ENCODE measurements at places on chromosomes 13 and 19.

DNA sequence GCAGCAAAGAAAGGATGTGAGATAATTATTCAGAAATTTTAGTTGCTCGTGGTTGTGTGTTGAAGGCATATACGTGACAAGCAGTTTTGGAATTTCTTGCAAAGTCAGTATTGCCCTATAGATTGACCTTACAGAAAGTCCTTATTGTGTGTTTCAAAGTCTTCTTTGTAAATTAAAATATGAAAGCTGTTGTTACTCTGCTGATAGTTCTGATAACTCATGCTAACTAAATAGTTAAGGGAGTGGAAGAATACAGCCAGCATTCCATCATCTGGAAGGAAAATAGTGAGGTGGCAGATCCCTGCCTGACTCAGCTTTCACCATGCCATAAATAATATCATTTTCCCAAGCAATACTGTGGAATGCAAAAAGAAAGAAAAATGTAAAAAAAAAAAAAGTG is 27.2 kb downstream of the WASF3 start:
- DNase-seq = no peak

- no peak for DNase-seq
Observed at GRCh38 chr13:25902891-25903341, 148.9 kb downstream of the SHISA2 start.

- no peak for DNase-seq
Observed at GRCh38 chr19:57559008-57559403, 657 bp downstream of the ZNF550 start.

- no peak for DNase-seq
Observed at GRCh38 chr13:109483284-109483683, 303.1 kb downstream of the IRS2 start.

- DNase-seq = no peak
Observed at GRCh38 chr13:109945206-109945960, 159.0 kb upstream of the IRS2 start.

GRCh38 chr19:1396768-1397679 is 4.3 kb downstream of the GAMT start:
- DNase-seq = no peak

GRCh38 chr19:3431760-3432397 is 48.4 kb downstream of the SMIM24 start:
- no peak for DNase-seq

GRCh38 chr13:45446181-45446580 is 18.6 kb upstream of the COG3 start:
- DNase-seq = no peak

GRCh38 chr19:21084343-21084742 is 2.3 kb downstream of the ZNF714 start:
- DNase-seq = no peak

- no peak for DNase-seq
Observed at GRCh38 chr19:1837625-1838105, 10.6 kb downstream of the REXO1 start.

DNA sequence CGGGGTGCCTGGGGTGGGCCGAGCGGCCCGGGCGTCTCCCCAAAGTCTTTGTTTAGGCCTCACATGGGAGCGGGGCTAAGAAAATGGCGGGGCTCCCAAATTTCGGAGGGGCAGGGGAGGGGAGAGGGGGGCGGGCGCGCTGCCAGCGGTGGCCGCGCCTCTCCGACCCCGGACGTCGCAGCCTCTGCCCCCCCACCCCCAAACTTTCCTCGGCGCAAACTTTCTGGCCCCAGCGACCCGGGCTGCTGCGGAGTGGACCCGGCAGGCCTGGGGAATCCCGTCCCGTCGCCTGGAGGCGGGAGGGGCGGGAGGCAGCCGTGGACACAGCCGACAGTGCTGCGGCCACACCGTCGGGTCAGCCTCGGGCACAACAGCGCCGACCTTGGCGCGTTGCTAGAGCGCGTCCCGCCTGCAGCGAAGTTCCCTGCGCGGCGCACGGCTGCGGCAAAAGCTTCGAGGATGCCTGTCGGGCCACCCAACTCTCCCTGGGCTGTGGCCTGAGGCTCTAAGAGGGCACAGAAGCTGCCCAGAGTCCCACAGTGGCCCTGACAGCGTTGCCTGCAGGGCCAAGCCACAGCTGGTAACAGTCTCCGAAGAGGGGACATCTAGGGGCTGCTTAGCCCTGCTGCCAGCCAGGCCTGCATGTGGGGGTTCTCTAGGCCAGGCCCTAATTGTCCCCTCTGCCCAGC is 1.3 kb downstream of the NFIX start:
- no peak for DNase-seq

DNA sequence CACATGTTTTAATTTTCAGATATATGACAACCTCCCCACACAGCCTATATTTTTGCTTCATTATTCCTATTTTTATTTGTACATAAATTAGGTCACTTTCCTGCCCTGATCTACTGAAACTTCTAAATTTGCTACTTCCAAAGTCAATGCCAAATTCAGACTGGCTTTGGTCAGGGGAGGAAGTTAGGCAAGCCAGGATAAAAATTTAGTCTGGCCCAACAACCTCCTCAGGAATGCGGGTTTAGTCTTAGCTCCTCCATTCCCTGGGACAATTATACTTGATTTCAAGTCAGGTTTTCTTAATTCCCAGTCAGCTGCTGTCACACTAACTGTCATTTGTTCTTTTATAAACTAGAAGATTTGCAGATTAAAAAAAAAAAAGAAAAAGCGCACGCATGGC is 84.3 kb downstream of the TM9SF2 start:
- DNase-seq = no peak

DNA sequence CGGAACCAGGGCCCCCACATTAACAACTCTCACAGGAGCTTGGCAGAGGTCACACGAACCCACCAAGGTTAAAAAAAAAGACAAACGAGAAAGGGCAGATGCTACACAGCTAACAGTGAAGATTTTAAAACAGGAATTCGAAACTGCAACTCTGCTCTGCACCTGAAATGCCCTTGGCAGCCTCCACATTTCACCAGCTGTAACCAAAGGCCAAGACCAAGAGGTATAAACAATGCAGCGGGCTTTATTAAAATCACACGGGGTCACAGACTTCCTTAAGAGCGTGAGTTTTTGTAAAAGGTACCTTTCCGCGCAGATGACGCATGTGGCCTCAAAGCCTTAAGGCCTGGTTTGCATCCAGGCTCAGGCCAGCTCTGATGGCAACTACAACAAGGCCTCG is 88.2 kb downstream of the STK24 start:
- no peak for DNase-seq

- no peak for DNase-seq
Observed at GRCh38 chr13:32429433-32429909, 1.5 kb upstream of the N4BP2L1 start.

GRCh38 chr19:5787409-5788182 is 3.0 kb upstream of the PRR22 start:
- no peak for DNase-seq

DNA sequence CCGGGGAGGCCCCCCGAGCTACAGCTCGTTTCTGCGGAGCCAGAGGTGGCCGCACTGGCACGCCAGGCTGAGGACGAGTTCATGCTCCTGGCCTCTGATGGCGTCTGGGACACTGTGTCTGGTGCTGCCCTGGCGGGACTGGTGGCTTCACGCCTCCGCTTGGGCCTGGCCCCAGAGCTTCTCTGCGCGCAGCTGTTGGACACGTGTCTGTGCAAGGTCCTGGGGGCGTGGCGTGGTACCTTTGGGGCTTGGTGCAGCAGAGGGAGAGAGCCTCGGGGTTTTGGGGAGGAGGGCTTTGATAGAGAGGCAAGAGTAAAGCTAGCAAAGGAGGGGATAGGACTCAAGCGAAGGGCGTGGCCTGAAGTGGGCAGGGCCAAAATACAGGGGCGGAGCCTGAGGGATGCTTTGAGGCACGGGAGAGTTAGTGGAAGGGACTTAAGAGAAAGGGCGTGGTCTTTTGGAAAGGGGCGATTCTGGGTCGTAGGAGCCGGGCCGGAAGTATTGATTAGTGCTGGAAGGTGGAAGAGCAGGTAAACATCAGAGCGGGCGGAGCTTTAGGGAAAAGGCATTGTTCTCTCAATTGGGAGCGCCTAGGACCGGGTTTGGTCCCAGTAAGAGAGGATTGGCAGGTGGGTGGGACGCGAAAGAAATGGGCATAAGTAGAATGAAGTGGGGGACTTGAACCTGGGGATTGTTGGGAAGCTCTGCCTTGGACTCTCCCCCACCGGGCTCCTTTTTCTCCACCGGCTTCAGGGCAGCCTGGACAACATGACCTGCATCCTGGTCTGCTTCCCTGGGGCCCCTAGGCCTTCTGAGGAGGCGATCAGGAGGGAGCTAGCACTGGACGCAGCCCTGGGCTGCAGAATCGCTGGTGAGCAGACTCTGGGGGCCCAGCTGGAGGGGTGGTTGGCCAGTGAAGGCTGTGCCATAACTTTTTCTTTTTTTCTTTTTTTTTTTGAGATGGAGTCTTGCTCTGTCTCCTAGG is 1.2 kb downstream of the PPM1N start:
- DNase-seq = peak; percentile 50

DNA sequence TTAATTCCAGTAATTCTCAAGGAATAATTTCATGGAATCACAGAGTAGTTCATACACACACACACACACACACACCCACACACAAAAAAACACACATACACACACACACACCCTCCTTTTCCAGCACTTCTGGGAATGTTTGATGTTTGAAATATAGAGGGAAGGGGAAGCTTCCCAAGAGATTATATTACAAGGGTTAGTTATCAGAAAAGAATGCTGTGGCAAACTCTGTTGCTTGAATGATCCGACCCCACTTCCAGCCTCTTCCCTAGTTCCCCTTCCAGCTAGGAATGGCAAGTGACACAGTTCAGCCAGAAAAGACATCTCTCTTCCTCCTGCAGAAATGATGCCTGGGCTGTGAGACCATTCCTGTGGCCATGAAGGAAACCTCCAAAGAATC is 49.9 kb downstream of the KCTD12 start:
- no peak for DNase-seq

DNA sequence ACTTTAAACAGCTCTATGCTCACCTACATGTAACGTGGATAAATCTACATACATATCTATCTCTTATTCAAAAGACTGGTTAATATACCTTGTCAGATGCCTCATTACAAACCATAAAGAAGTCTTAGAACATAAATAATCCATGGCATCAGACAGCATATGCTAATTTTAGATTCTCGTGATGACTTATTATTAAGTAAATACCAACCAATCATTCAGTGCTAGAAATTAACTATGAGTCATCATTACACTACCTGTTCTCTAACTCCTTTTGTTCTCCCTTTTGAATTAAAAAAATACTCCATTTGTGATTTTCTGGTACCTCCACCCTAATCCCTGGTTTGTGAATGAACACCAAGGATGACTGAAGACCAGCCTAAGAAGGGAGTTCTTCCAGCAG is 754.3 kb upstream of the ARGLU1 start:
- no peak for DNase-seq
